OCI-LY7 (cell line): ENCODE measurements at places on chromosomes 5 and 9. TPM values are rescaled to one million over a fixed set of nuclear protein-coding genes. Genes with fewer than 3 reads are reported as not detected.
A peak's percentile ranks its signal among the peaks of the same experiment; 100 is the strongest.

Gene FOCAD
- 16.6 and 18.5 TPM in 2 replicates for total RNA-seq

Gene BOD1
- 38.8 and 44.9 TPM in 2 replicates for total RNA-seq

Gene CRHBP
- 41.6 and 46.9 TPM in 2 replicates for total RNA-seq

Gene SMIM32
- total RNA-seq: not detected in 2 replicates

Gene ZNF618
- total RNA-seq: not detected in 2 replicates

Gene DNAJA1
- total RNA-seq: 65.3 and 109 TPM in 2 replicates

Gene ZNF454
- total RNA-seq: not detected in 2 replicates

Gene GMCL2
- total RNA-seq: not detected in 2 replicates

Gene APBA1
- not detected in 2 replicates for total RNA-seq

DNA sequence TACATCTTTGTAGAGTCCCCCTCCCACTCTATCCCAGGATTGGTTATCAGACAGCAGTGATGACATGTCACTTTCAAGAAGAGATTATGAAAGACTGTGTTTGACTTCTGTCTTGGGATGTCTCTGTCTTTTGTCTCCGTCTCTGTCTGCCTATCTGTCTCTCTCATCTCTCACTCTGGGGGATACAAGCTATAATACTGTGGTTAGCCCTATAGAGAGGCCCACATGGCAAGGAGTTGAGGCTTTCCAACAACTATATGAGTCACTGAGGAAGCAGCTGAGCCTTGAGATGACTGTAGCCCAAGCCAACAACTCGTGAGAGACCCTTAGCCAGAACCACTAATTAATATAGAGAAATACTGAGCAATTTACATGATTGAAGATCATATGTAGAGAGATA lies 284.8 kb downstream of the PDE4D start:
- DNase-seq: no peak

GRCh38 chr9:105079457-105079856 lies 151.5 kb upstream of the ABCA1 start:
- no peak for DNase-seq

GRCh38 chr5:115160975-115161475 lies 8.7 kb downstream of the TRIM36 start:
- DNase-seq: no peak

GRCh38 chr5:114448481-114448880 lies 86.6 kb downstream of the KCNN2 start:
- DNase-seq: no peak

DNA sequence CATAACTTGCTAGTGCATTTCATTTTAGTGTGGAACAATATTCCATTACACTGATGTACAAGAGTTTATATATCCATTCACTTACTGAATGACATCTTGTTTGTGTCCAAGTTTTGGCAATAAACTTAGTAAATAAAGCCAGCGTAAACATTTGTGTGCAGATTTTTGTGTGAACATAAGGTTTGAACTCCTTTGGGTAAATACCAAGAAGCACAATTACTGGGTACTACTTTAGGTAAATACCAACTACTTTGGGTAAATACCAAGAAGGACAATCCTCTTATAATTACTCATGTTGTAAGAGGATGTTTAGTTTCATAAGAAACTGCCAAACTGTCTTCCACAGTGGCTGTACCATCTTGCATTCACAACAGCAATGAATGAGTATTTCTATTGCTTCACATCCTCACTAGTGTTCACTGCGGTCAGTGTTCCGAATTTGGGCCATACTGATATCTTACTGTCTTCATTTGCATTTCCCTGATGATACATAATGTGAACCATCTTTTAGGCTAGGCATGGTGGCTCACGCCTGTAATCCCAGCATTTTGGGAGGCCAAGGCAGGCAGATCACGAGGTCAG lies 2.3 kb upstream of the SYK start:
- no peak for DNase-seq

- no peak for DNase-seq
These were observed 3.0 kb downstream of the RECK start for GRCh38 chr9:36039696-36040095.

DNA sequence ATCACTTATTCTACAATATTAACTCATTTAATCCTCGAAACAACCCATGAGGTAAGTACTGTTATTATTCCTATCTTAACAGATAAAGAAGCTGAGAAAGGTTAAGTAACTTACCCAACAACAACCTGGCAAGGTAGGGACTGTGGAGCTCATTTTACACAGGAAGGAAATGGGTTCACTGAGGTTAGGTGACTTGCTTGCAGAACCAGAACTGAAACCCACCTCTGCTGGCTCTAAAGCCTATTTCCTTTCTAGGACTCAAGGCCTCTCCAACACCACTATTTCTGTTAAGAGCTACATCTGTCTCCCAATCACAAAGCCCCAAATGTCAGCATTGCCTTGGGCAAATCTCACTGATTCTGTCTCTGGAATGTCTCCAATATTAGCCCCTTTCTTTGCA lies 38.9 kb upstream of the IFNK start:
- DNase-seq: peak; percentile 6

DNA sequence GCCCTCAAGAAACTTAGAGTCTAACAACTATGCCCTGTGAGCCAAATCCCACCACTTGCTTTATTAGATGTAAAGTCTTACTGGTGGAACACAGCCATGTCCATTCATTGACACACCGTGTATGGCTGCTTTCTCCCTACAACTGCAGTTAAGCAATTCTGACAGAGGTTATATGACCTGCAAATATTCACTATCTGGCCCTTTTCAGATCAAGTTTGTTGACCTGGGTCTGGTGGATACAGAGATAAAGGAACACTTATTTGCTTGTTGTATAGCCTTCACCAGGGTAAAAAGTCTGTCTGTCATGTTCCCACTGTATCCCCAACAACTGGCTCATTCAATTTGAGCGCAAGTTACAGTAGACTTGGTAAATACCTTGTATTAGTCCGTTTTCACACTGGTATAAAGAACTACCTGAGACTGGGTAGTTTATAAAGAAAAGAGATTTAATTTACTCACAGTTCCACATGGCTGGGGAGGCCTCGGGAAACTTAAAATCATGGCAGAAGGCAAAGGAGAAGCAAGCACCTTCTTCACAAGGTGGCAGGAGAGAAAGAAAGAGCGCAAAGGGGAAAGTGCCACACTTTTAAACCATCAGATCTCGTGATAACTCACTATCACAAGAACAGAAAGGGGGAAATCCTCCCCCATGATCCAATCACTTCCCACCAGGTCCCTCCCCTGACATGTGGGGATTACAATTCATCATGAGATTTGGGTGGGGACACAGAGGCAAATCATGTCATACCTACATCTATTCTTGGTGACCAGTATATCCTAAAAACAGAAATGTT lies 27.9 kb downstream of the DEPDC1B start:
- DNase-seq: no peak

- DNase-seq: no peak
These were observed 87.9 kb downstream of the IQGAP2 start for GRCh38 chr5:76490960-76491359.

DNA sequence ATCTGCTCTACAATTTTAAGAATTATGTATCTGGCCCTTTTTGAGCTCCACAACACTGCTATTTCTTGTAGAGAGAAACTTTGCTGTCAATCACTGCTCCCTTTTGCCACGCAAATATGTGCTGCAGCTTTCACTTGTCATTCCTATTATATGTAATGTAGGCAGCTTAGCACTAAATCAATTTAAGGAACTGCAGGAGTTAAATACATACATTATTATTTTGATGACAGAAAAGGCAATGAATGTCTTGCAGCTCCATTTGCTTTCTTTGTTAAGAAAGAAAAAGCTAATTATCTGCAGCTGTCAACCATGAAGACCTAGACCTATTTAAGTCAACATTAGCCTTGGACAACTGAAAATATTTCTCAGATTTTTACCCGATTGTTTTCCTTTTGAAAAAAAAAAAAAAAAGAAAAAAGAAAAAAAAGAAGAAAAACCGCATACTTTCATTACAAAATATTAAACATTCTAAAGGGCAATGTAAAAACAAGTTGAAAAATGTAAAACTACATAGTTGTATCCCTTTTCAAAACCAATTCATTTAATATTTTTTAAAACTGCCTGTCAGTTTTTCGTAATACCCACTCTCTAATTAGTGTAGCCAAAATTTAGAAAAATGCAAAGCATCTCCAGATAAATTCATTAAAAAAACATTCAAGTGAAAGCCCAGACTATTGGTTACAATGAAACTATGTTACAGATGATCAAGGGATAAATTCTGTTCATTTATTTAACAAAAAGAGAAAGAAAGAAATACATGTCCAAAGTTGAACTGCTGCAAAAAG lies 57.2 kb downstream of the RFX3 start:
- no peak for DNase-seq

GRCh38 chr9:18543406-18544192 lies 69.6 kb downstream of the ADAMTSL1 start:
- no peak for DNase-seq

GRCh38 chr9:133348718-133349573 lies 928 bp downstream of the RPL7A start:
- DNase-seq: peak; percentile 29

DNA sequence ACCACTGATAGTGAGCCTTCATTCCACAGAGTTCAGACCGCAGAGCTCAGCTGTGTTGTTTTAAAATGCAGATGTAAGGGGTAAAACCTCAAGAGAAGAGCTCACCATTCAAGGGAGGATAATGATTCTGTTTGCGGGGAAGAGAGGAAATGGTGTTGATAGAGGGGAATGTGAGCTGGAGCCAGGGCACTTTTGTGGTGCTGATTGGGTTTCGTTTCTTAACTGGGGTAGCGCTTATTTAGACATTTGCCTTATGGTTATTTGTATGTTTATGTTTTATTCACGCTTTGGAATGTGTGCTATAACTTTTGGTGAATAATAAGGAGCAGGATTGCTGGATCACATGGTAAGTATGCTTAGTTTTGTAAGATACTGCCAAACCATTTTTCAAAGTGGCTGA lies 42.5 kb downstream of the STXBP1 start:
- DNase-seq: no peak

- no peak for DNase-seq
These were observed 345.2 kb upstream of the PCSK5 start for GRCh38 chr9:75545287-75545686.

GRCh38 chr5:158635565-158635964 lies 464.2 kb downstream of the EBF1 start:
- peak; percentile 51 for DNase-seq

DNA sequence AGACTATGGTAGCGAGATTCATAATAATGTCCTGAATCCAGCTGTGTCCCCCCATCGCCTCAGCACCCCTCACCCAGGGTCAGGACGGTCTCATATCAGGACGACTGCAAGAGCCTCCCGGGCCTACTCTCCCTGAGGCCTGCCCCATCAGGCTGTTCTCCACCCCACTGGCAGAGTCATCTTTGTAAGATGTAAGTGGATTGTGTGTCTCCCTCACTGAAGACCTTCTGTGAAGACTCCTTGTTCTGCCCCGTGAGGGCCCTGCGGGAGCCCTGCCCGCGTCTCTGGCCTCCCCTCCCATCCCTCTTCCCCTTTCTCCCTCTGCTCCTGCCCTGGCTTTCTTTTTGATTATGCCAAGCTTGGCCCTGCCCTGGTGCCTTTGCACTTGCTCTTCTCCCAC lies 43.9 kb upstream of the SAP30L start:
- DNase-seq: no peak

DNA sequence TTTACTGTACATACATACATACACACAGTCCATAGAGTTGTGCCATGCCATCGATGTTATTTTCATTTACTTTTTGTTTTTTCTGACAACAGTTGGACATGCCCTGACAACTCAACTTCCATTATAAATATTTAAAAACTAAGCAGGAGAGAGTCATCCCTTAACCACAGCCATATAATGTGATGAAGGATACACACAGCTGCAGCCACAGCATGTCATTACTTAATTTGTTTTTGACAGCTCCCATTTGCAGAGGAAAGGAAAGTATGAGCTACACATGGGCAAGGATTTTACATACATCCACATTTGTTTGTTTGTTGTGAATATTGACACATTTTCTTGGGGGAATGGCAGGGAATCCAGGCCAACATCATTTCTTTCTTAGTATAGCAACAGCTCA lies 91.5 kb upstream of the TUT7 start:
- DNase-seq: no peak

- DNase-seq: no peak
These were observed 59.8 kb downstream of the NDFIP1 start for GRCh38 chr5:142168365-142168764.

GRCh38 chr5:61704289-61704688 lies 372.2 kb downstream of the ZSWIM6 start:
- DNase-seq: no peak

GRCh38 chr5:134394932-134395331 lies 16.7 kb downstream of the CDKN2AIPNL start:
- DNase-seq: no peak

DNA sequence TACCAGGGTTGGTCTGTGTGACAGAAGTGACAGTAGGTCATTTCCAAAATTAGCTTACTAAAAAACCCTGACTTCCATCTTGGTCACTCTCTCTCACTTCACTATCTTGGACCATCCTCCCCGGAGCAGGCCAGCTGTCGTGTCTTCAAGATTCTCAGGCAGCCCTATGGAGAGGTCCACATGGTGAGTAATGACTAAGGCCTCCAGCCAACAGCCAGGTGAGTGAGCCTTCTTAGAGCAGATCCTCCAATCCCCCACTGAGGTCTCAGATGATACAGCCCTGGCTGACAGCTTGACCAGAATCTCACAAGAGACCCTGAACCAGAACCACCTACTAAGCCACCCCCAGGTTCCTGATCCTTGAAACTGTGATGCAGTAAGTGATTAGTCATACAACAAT lies 92.0 kb downstream of the DCP2 start:
- DNase-seq: no peak

- DNase-seq: peak; percentile 73
These were observed 63.3 kb downstream of the FREM1 start for GRCh38 chr9:14846871-14847311.

DNA sequence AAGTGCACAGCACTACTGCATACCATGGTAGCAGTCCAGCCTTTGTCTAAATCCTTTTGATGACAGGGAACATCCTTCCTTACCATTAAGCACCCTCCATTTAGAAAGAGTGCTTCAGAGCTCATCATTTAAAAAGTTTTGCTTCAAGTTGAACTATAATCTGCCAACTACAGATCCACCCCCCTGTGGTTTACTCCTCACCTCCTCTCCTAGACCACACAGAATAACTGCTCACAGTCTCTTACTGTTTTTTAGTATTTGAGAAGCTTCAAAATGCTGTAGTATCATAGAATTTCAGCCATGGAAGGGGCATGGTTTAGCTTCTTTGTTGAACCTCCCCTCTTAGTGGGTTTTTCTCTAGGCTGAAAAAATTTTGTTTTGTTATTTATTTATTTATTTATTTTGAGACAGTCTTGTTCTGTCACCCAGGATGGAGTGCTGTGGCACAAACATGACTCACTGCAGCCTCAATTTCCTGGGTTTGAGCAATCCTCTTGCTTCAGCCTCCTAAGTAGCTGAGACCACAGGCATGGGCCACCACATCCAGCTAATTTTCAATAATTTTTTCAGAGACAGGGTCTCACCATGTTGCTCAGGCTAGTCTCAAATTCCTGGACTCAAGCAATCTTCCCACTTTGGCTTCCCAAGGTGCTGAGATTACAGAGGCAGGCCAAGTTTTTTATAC lies 384.3 kb upstream of the RFX3 start:
- DNase-seq: no peak

DNA sequence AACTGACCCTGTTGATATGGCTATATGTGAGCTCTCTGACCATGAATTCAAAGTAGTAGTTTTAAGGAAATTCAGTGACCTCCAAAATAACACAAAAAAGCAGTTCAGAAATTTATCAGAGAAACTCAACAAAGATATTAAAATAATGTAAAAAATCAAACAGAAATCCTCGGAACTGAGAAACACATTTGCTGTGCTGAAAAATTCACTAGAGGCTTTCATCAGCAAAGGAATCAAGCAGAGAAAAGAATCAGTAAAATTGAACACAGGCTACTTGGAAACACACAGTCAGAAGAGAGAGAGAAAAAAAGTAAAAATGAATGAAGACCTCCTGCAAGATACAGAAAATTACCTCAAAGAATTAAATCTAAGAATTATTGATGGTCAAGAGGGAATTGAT lies 417.2 kb downstream of the TMEM232 start:
- no peak for DNase-seq
